ENCODE measurements at places on chromosomes 11 and 22.

- DNase-seq: no peak
Measured at GRCh38 chr11:67370351-67371076, 2.9 kb downstream of the CLCF1 start.

- DNase-seq: no peak
Measured at GRCh38 chr22:36606659-36607058, 77.7 kb upstream of the EIF3D start.

DNA sequence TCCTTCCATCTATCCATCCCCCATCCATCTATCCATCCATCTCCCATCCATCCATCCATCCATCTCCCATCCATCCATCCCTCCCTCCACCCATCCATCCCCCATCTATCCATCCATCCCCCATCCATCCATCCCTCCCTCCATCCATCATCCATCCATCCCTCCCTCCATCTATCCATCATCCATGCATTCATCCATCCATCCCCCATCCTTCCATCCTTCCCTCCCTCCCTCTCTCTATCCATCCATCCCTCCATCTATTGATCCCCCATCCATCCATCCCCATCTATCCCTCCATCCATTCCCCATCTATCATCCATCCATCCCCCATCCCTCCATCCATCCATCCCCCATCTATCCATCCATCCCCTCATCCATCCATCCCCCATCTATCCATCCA is 96.7 kb downstream of the MPPED1 start:
- no peak for DNase-seq

DNA sequence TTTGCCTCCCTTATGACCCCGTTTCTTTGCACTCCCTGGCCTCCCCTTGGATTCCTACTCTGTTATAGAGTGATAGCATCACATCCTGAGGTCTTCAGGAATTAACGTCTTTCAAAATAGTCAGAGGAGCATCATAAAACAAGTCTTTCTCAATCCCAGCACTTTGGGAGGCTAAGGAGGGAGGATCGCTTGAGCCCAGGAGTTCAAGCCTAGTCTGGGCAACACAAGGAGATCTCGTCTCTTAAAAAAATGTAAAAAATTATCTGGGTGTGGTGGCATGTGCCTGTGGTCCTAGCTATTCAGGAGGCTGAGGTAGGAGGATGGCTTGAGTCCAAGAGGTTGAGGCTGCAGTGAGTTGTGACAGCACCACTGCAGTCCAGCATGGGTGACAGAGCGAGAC is 68.7 kb upstream of the AMPD3 start:
- no peak for DNase-seq

DNA sequence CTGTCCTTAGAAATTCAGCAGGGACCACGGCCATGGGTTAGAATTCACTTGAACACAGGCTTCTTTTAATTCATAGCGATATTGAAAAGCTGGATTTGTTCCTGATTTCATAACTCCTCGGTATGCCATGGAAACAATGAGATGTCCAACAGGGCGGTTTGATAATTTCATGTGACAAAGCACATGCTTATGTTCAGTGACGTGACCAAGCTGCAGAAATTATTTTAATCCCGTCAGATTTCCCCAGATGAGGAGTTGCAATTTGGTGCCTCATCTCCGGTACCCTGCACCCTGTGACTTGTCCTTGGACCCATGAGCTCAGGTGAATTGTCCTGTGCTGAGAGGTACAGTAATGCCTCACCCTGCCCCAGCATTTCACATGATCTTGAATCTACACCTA is 81.7 kb downstream of the C11orf91 start:
- DNase-seq: no peak

Data from OCI-M1 (cell line).